NCI-H460 (cell line): ENCODE measurements at places on chromosomes 6 and 20.

DNA sequence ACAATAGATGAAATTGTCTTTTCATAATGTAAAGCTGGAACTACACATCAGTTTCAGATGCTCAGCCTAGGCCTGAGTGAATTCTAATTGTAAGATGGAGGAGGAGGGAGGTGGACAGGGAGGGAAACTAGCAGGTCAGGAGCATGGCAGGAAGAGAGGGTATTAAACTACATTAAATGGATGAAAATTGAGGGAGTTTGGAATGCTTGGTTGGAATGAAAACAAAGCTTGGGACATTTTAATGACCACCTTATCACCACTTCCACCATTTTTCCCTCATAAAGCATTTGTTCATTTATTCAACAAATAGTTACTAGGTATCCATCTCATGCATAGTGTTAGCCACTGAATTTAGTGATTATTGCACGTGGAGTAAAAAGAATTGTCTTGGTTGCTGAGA, 65.0 kb downstream of the KIZ start:
- no peak for DNase-seq

- no peak for DNase-seq
Measured at GRCh38 chr6:51141080-51141479, 322.4 kb downstream of the TFAP2B start.

DNA sequence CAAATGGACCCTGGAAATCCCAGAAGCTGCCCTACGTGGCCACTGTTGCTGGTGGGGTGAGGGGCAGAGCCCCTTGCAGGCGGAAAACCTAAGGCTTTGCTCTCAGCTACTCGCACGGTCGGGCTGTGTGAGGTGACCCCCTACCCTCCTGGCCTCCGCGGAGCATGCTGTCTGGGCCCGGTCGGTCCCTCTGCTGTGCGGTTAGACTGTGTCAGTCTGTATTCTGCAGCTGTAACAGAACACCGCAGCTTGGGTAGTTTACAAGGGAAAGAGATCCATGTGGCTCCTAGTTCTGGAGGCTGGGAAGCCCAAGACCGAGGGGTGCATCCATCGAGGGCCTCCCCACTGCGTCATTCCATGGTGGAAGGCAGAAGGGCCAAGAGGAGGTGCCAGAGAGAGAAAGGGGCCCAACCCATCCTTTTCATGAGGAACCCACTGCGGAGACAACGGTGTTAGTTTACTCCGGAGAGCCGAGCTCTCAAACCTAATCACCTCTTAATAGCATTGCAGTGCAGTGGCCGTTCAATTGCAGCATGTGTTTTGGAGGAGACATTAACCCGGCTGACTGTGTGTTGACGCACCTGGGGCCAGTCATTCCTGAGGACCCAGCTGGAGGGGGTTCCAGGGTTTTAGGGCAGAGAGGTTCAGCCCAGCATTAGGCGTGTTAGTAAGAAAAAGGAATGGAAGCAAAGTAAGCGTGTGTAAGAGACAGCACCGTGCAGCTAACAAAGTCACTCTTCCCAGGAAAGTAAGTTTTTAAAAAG, 18.3 kb downstream of the COL9A3 start:
- DNase-seq: no peak

DNA sequence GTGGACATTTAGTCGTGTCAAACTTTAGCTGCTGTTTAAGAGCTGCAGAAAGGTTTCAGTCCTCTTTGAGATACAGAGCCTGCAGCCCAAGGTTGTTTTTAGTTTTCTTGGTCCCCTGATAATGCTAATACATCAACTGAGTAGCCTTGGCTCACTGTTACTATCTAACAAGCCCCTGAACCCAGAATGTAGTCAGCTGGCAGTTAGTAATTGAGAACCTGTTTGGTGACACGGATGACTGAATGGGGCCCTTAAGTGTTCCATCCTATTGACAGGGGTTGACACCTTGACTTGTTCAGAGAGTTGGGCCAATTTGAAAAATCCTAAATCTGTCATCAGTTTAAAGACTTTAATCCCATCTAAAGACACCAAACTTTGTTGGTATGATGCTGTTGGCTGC, 2.8 kb downstream of the RTN4IP1 start:
- DNase-seq: no peak

- DNase-seq: no peak
Measured at GRCh38 chr20:61534346-61534745, 282.3 kb downstream of the CDH4 start.

- DNase-seq: no peak
Measured at GRCh38 chr6:105336986-105337385, 65.9 kb downstream of the PREP start.

GRCh38 chr20:42024653-42025052, 406.5 kb upstream of the CHD6 start:
- DNase-seq: no peak
